ENCODE measurements at places on chromosomes 5 and 9.

- DNase-seq: no peak
Measured at GRCh38 chr5:146945617-146946084, 67.1 kb upstream of the PPP2R2B start.

GRCh38 chr9:134328841-134329575, 2.8 kb downstream of the RXRA start:
- no peak for DNase-seq

DNA sequence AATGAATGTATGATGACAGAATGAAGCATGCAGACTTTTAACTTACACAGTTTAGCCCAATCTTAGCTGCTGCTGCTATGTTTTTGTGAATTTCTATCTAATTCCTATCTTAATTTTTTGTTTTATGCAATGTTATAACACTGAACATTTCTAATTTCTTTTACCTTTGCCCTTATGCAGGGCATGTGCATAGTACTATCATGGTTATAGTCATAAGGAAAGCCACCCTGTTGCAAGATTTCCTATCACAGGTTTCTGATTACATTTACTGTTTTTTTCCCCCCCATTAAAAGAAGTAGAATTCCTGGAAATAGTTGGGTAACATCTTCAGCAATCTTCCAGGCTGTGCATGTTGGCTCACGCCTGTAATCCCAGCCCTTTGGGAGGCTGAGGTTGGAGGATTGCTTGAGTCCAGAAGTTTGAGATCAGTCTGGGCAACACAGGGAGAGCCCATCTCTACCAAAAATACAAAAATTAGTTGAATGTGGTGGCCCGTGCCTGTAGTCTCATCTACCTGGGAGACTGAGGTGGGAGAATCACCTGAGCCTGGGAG, 164.4 kb downstream of the KDM4C start:
- no peak for DNase-seq

GRCh38 chr5:36337597-36337996, 35.9 kb upstream of the RANBP3L start:
- no peak for DNase-seq

GRCh38 chr5:175478384-175479124, at the start of gene SFXN1:
TSS of gene SFXN1 (plus strand) at chr5:175478560. CDS start at chr5:175492104, 13,544 bp downstream.
- DNase-seq: peak; percentile 38

DNA sequence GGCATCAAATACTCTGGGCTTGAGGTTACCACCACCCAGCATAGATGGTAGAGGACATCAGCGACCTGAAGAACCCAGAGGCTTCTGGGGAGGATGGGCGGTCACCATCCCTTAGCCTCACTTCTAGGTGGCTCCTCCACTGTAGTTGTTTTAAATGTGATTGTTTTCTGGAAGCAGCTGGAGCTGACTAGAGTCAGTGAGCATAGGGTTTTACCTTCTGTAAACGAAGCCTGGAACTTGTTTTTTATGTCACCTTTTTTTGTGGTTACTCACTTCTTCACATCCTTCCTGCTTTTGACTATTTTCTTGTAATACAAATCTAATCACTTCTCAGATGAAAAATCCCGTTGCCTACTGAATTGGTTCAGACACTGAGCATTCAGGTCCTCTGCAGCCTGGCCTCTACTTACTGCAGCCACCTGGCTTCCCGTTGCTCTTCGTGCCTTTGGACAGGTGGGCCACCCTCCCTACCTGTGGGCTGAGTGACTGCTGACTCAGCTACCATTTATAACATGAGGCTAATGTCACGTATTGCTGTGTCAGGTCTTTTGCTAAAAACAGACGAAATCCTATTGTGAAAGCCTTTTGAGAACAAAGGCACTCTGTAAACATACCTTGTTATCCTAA, 167.8 kb downstream of the MAN2A1 start:
- DNase-seq: no peak

DNA sequence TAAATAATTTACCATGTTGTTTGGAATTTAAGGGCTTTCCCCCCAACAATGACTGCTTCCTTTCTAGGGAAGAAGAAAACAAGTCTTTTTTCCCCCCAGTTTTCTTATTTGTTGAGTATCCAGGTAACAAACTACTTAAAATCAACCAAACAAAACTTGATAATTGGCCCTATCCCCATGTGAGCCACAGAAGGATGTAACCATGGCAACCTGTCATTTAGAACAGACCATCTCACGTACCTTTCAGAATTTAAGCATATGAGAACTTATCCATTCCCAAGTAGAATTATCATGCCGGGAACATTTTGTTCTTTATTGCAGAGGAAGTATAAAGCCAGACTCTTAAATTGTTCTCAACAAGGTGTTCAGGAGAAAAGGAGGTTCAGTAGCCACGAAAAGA, 392.3 kb downstream of the CETN3 start:
- DNase-seq: no peak

DNA sequence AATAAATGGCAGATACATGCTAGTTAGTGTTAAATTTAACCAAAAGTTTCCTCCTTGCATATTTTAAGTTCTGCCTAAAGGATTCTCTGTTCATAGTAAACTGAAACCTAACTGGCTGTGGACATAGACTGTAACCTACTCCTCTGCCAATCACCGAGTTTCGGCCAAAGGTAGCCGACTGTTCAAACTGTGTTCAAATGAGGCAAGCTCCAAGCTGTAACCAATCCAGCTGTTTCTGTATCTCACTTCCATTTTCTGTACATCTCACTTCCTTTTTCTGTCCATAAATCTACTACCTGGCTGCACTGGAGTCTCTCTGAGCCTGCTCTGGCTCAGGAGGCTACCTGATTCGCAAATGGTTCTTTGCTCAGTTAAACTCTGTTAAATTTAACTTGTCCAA, 44.1 kb downstream of the KCNV2 start:
- no peak for DNase-seq

GRCh38 chr5:32450952-32451351, 6.4 kb upstream of the ZFR start:
- DNase-seq: no peak

- no peak for DNase-seq
Measured at GRCh38 chr9:115411993-115412452, 294.1 kb upstream of the TNC start.

- no peak for DNase-seq
Measured at GRCh38 chr5:131396015-131396414, 132.2 kb downstream of the CDC42SE2 start.
